ENCODE measurements at places on chromosomes 7 and 10.

DNA sequence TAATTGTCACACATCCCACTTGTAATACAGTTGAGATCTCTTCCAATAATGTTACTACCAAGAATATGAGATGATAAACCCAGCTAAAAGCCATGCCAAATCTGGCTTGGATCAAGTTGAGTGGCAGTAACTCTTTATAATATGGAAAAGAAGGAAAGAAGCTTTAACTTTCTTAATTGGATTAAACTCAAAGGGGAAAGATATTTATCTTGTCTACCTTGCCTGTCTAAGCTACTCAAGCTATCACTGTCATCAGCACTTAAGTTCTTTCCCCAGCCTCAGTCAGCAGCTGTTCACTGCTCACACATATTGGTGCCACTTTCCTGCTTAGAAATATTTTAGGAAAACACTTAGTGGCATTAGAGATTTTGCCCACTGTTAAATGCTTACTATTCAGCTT, 350.7 kb downstream of the IPMK start:
- DNase-seq: no peak

GRCh38 chr7:93147363-93147762, 822 bp downstream of the SAMD9L start:
- DNase-seq: peak; percentile 6

DNA sequence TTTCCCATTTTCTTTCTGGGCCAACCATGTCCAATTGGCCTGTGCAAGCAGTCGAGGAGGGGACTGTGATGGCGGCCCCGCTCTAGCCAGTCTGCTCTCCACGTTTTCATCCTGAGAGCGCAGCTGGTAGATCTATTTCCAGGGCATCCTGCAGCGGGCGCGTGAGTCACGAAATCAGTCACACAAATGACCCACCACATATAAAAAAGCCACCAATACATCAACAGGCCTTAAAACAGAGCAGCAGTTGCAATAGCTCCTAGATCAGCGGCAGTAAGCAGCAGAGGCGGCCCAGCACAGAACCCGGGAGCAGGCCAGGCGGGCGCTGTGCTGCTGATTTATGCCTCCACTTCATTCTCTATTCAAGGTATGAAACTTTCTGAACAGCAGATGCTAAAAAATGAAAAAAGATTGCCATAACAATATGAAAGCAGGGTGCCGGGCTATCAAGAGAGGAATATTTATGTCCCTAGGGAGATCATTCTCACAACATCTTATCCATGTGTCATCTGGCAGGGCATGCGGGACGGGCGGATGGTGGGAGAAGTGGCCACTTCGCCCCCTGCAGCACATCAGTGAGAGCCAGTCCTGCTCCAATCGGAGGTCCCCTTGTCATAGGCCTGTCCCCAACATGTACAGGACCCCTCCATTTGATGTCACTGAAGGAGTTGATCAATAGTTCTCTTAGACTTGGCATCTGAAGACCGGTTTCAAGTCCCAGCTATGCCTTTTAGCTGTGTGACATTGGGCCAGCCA, 98.0 kb upstream of the GPR26 start:
- DNase-seq: no peak

GRCh38 chr10:12637649-12638048, 288.3 kb downstream of the CAMK1D start:
- no peak for DNase-seq

DNA sequence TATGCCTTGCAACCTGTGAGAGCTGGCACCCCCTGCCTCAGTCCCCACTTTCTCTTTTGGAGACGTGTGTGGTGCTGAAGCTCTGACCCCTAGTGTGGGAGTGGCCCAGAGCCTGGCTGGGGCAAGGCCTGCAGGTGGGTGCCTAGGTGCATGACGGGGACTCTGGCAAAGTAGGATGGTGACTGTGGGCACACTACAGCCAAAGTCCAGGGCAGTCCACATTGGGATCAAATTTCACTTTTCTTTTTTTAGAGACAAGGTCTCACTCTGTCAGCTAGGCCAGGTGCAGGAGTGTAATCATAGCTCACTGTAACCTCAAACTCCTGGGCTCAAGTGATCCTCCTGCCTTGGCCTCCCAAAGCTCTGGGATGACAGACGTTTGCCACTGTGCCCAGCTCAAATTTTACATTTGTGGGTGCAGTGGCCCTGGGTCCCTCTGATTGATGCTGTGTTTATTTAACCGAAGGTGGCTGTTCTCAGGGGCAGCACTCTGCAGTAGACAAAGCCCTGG, 52.3 kb downstream of the NEURL1 start:
- DNase-seq: no peak

GRCh38 chr7:142784716-142785115, 13.9 kb downstream of the PRSS2 start:
- DNase-seq: no peak

GRCh38 chr7:101743241-101743994, 74.0 kb upstream of the CUX1 start:
- DNase-seq: peak; percentile 28

- DNase-seq: no peak
These were observed 4.4 kb upstream of the SMIM30 start for GRCh38 chr7:113122744-113123143.

GRCh38 chr7:45882465-45882810, 5.8 kb upstream of the IGFBP1 start:
- no peak for DNase-seq

DNA sequence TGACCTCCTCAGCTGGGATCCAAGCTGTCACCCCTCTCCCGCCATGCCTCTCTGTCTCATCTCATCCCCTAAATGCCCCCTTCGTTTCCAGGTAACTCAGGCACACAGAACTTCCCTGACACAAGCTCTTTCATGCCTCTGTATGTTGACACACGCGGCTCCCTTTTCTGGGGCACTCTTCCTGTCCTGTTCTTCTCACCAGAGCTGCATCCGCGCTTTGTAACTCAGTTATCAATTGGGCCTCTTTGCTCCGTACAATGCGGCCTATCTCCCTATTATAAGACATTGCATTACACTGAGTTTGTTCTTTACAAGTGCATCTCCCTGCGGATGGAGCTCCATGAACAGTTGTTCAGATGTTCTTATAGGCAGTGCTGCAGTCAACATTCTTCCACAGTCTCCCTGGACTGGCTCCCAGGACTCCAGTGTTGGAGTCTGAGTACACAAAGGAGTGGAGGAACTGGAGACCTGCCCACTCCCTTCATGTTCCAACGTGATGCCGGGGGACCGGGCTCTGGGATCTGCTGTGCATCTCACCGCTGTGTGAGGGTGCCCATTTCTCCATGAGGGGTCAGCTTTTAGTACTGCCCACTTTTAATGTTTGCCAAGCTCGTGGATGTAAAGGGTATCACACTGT, 56.9 kb upstream of the TNS3 start:
- DNase-seq: no peak

GRCh38 chr7:50295133-50295532, 9.4 kb upstream of the IKZF1 start:
- no peak for DNase-seq

DNA sequence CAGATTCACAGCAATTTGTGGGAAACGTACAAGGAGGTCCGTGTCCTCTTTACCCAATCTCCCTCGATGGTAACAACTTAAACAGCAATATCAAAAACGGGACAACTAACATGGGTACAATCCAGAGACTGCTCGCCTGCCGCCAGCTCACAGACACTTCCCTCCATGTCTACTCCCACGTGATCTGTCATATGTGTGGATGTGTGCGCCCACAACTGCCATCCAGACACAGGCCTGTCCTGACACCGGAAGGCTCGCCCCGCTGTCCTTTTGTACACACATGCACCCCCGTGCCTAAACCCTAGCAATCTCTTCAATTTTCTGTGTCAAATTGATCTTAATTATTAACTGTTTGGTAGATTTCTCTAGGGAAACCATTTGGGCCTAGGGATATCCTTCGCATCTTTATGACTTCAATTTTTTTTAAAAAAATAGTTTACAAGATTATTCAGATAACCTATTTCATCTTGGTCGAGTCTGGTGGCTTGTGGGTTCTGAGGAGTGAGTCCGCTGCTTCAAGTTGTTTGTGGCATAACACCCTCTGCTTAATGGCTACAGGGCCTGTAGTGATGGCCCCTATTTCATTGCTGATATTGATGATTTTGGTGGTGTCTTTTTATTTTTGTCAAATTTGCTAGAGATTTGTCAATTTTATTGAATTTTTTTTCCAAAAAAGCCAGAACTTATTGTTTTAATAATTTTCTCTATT, 260.6 kb downstream of the MAD1L1 start:
- DNase-seq: no peak

GRCh38 chr7:30655096-30655970, 26.9 kb downstream of the CRHR2 start:
- DNase-seq: no peak

DNA sequence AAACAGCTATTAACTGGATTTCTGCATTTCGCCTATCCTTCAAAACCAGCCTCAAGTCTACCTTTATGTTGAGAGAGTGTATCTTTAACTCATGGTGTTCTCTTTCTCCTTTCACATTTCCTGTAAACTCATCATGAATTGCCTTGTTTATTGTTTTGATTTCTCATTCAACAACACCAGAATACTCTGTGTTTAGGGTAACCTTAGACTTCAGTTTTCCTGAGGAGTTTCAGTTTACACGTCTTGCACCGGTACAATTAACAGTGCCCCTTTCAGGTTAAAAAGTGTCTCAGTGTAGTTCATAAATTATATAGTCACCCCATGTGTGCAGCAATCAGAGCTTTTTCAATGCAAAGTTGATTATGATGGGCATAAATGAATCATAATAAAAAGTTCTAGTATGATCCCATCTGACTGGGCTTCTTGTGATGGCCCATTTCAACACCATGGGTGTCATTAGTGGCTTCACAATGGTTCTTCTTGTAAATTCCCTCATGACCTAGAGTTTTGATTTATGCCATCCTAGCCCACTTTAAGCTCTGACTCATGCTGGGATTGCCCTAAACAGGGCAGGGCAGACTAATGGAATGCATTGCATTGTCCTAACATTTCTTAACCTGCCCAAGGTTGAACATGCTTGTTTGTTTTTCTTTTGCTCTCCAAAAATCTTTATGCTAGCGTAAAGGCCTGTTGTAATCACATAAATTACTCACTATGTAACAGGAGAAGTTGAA, 22.0 kb downstream of the ITGB8 start:
- no peak for DNase-seq

- DNase-seq: no peak
These were observed 7.8 kb upstream of the CYP3A4 start for GRCh38 chr7:99791667-99792369.

DNA sequence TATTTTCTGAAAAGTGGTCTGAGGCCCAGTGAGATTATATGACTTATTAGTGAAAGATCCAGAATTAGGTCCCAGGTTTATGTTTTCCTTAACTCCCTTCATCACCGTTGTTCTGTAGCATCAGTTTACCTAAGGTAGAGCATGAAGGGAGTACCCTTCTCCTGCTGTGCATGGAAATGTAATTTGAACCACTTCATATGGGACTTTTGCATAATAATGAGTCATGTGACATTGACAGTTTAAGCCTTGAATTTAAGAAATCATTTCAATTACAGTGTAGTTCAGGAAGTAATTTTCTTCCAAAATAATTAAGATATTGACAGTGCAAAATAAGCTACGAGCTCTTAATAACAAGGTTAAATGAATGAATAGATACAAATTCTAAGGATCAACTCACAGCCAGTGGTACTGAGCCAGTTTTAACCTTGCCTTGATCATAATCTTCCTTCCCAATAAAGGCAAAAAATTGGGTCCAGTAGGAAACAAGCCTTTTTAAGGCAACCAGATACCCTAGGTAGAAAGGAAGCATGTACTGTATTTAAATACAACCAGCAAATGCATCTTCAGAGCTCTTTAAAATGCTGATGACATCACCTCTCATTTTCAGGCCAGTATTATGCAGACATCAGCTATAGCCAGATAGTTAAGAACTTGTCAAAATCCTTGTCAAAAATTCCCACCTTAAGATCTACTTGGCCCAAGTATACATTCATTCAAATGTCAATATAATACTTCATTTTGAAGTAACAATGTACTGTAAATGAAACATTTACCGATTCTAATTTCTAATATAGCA, 48.8 kb upstream of the DKK1 start:
- no peak for DNase-seq

GRCh38 chr10:62916141-62916603, 100.0 kb upstream of the EGR2 start:
- no peak for DNase-seq

GRCh38 chr10:101629837-101630632, 41.9 kb downstream of the DPCD start:
- no peak for DNase-seq

- DNase-seq: no peak
These were observed 484.2 kb downstream of the PLXNA4 start for GRCh38 chr7:132092106-132092505.

- DNase-seq: no peak
These were observed 53.6 kb downstream of the SEC61G start for GRCh38 chr7:54705436-54705835.

DNA sequence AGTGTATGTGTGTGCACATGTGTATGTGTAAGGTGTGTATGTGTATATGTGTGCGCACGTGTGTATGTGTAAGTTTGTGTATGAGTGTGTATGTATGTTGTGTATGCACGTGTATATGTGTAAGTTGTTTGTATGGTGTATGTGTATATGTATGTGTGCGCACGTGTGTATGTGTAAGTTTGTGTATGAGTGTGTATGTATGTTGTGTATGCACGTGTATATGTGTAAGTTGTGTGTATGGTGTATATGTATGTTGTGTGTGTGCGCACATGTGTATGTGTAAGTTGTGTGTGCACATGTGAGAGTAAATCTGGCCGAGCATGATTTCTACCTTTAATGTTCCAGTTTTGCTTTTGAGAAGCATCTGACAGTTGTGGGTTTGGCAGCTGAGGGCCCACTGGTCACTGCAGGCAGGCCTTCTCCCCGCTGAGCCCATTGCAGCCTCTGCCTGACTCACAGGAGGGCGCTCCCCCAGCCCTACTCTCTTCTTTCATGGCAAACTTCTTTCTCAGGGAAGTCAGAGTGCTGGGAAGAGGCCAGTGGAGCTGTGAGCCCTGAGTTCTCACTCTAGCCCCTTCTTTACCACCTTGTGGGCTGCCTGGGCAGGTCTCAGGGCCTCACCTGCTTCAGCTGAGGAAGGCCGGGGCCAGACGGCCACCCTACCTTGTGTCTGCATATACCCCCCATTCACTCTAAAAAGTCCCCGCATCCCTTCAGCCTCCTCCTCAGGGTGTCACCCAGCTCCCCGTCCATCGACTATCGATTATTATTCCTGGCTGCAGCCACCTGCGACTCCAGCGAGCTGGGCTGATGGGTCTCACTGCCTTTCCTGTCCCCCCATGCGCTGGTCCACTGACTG, 11.2 kb downstream of the WDR86 start:
- DNase-seq: no peak

- DNase-seq: no peak
These were observed 12.7 kb upstream of the SNX8 start for GRCh38 chr7:2326951-2327350.

DNA sequence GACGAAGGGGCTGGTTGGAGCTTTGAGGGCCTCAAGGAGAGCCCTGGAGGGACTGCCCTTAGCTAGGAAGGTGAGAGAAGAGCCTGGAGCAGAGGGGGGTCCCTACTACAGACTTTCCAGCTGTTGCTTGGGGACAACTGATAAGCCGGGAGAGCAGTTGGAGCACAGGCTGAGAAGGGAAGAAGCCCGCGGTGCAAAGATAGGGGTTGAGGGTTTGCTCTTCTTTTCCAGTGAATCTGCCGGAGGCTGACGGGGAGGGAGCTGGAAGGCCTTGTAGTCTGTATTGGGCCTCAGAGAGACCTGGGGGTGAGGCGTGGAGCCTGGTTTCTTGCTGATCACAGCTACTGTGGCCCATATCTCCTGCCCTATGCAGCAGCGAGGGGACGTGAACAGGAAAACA, 23.7 kb downstream of the CYP26A1 start:
- no peak for DNase-seq
